Activated T-cell treated with anti-CD3 and anti-CD28 coated beads for 48 hours (primary cell): ENCODE measurements at places on chromosomes 1 and 21.

DNA sequence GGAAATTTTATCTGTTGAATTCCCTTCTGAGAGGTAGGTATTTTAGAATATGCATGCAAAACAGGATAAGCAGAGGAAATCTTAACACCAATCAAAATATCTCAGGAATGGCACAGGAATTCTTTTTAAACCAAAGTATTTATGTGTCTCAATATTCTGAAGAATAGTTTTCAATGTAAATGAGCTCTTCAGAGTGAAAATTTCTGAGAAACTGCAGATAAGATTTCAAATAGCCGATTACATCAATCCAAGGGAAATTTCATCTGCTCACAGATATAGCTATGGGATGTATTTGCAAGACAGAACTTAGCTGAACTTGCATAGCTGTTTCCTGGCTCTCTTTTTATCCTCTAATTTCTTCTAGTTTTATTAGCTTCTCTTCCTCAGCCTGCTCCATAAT, 209.5 kb downstream of the GRIK1 start:
- no peak for DNase-seq

DNA sequence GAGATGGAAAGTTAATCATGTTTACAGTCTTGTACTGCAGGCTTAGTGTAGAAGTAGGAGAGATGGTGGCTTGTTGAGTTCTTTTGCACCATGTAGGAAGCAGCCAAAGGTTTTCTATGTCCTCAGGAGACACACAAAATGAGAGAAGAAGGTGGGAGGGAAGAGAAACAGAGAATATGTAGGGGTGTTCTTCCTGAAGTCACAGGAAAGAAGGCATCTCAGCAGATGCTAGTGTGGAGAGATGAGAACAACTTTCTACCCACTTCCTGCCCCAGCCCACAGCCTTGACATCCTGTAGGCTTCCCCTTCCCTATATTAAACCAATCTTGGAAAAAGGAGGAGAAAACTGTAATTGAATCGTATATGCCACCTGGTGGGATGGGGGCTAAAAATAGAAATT, 217.0 kb downstream of the S1PR1 start:
- no peak for DNase-seq

DNA sequence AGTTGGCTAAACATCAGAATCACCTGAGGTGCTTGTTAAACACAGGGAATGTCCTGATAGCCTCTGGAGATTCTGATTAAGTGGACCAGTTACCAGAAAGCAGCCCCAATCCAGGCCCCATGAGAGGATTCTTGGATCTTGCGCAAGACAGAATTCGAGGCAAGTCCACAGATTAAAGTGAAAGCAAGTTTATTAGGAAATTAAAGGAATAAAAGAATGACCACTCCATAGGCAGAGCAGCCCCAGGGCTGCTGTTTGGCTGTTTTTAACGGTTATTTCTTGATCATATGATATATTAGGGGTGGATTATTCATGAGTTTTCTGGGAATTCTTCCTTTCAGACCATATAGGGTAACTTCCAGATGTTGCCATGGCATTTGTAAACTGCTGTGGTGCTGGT, 176.2 kb downstream of the ROR1 start:
- DNase-seq: no peak

GRCh38 chr21:42049578-42050430, 21.3 kb upstream of the UMODL1 start:
- DNase-seq: no peak

DNA sequence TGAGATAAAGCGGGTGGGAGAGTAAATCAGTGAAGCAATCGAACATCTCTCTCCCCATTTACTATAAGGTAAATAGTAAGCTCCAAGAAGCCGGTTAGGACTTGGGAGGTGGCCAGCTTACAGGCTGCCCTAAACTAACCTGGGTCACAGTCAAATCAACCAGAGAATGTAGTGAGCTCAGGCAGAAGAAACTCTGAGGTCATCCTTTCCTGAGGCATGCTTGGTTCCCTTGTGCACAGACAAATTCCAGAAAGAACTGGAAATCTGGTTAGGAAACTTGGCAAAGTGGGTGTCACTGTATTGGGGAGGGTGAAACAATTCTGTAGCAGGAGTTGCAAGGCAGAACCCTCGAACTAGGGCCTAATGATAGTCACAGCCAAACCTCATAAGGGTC, 72.5 kb downstream of the NTMT2 start:
- no peak for DNase-seq

GRCh38 chr1:45621895-45622523, 1.8 kb downstream of the CCDC17 start:
- no peak for DNase-seq

- peak; percentile 59 for DNase-seq
Observed at GRCh38 chr1:116738673-116739370, 15.4 kb upstream of the CD2 start.

DNA sequence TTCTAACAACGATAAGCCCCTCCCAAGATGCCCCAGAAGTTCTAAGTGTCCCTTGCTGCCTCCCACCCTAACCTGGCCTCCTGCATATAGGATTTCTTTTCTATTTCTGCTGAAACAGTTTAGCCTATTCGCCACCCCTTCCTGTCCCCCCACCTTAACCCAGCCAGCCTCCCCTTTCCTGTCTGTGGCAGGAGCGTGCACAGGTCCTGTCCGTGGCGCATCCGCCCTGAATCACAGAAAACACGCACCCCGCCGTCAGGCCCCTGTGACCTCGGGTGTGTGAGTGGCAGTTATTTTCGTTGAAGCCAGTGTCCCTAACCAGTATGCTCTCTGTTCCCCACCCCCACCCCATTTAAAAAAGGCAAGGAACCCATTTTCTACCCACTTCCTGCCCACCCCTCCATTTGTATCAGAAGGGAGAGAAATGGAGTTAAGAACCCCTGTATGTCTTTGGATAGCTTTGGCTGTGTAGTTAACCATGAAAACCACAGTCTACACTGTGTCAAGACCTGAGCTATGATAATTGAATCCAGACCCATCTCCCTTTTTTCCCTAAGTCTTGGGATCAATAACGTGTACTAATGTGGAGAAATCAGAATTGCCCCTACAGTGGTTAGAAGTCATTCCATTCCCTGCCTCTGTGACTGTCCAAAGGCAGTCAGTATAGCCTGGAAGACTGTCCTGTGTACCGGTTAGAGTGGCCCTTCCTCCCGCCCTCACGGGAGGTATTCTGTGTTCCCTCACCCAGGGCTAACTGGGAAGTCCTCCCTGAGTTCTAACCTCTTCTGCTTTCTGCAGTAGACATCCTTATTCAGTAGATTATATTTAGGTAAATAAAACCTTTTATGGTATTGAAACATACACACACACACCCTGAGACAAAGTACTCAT, 1.8 kb downstream of the PLEKHO1 start:
- DNase-seq: peak; percentile 37

GRCh38 chr1:61570191-61570590, 154.8 kb downstream of the TM2D1 start:
- DNase-seq: no peak

GRCh38 chr1:196897158-196897828, 9.4 kb downstream of the CFHR4 start:
- DNase-seq: no peak

- no peak for DNase-seq
Observed at GRCh38 chr1:186662752-186663151, 17.5 kb downstream of the PTGS2 start.

- DNase-seq: no peak
Observed at GRCh38 chr1:77406661-77407060, 124.8 kb downstream of the AK5 start.

DNA sequence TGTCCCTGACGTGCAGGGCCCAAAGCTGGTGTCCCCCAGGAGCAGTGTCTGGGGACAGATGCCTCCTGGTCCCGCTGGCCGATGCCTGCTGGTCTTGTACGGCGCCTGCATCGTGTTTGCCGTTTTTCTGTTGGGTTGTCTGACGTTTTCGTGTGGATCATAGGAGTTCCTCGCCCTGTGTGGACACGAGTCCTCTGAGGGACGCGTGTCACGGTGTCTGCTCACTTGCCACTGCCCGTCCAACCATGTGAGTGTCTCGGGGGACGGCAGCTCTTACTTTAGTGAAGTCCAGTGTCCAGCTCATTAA, 7.4 kb downstream of the MIB2 start:
- DNase-seq: no peak

DNA sequence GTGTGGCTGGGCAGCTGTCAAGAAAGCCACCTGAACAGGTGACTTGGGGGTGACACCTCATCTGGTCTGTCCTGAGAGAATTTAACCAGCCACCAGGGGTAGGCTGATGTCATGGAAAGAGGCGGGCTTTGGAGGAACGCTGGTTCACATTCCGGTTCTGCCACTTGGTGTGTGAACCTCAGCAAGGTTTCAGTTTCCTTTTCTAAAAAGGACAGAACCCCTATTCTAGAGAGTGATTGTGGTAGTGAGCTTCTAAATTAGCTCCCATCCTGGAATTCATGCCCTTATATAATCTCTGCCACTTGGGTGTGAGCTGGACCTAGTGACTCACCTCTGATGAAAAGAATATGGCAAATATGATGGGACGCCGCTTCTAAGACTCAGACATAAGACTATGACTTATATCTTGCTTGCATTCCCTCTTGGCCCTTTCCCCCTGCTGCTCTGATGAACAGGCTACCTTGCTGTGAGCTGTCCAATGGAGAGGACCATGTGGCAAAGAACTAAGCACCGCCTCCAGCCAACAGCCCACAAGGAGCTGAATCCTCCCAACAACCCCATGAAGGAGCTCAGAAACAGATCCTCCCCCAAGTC, 332.1 kb downstream of the RRAGC start:
- DNase-seq: peak; percentile 49

GRCh38 chr1:228142701-228143136, 2.6 kb downstream of the GUK1 start:
- no peak for DNase-seq

DNA sequence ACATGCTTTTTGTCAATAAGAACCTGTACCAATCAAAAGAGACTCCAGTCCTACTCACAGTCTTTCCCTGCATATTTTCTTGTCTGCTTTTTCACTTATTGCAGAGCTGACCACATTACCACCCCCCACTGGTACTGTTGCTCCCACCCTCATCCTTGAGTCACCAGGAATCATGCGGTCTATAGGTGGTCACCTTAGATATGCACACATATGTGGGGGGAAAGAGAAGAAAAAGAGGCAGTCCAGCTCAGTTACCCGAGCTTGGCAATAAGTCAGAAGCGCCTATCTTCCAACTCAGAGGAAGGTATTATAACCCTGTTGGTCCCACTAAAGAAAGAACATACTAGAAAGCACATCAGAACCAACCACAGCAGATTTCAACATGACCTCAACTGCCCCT, 119.2 kb downstream of the SMYD2 start:
- no peak for DNase-seq
